Stimulated activated CD4-positive, alpha-beta T cell treated with anti-CD3 and anti-CD28 coated beads, TNF-alpha, amount 100 ng/mL, for 1 hour (primary cell): ENCODE measurements at places on chromosomes 5 and 9.

GRCh38 chr9:36893184-36893583 lies 140.9 kb downstream of the PAX5 start:
- no peak for DNase-seq

GRCh38 chr9:115155037-115155436 lies 37.1 kb upstream of the TNC start:
- no peak for DNase-seq

DNA sequence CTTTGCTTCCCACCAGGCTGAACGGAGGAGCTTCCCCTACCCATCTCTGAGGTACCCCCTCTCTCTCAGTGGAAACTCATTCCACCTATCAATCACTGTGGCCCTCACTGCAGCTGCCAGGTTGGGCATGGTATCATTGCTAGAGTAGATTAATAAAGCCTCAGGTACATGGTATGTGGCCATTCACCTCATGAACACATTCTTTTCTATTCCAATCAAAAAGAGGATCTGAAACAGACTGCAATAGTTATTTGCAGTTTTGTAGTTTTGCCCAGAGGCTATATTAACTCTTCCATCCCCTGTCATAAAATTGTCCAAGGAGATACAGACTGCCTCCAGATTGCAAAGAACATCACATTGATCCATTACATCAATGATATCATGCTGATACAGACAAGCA lies 85.8 kb upstream of the MVB12B start:
- no peak for DNase-seq

DNA sequence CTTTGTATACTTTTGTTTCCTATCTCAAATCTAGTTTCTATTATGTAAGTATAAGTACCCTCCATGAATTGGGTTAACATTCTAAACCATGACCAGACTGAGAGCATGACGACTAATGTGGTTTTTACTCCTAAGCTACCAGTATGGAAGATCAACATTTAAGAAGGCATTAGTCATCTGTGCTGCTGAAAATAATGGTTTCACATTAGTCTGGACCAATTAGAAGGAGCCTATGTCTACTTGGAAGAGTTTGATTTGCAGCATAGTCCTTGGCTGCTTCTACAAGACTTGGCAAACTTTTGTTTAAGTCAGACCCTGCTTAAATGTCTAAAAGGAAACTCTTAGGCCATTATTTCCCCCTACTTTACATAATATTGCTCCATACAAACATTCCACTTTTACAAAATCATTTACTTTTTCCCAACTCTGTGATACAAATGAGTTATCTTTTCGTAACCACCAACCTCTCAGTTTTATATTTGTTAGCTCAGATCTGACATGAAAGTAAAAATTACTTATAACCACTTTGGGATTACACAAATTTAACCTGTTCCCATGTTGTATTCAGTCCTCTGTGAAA lies 186.7 kb downstream of the COMMD10 start:
- no peak for DNase-seq

DNA sequence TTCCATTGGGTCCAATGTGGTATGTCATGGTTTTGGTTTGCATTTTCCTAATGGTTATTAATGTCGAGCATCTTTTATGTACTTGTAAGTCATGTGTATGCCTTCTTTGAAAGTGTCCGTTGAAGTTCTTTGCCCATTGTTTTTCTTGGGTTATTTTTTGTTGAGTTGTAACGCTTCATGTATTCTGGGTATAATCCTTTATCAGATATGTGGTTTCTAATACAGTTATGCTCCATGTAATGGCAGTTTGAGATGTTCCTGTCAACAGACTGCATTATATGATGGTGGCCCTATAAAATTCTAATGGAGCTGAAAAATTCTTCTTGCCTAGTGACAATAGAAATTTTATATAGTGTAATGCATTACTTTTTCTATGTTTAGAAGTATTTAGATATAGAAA lies 17.2 kb downstream of the RIC1 start:
- no peak for DNase-seq
